ENCODE measurements at places on chromosomes 2 and 18.
A peak's percentile ranks its signal among the peaks of the same experiment; 100 is the strongest.

DNA sequence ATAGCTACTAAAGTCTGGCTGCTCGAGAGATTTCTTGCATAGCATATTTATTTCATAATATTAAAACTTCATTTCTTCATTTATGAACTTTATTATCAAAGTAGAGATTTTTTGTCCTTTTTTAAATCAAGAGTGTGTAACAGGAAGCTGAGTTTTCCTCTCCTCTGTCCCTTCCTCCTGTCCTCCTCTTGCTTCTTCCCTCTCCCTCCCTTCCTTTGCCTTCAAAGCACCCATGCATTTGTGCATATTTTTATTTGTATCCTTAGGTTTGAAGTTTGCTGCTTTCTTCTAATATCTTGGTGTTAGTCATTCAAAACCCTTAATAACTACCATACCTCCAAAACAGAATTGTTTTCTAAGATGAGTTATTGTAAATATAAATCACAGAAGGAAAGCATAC is 174.6 kb downstream of the SNTG2 start:
- no peak for DNase-seq

DNA sequence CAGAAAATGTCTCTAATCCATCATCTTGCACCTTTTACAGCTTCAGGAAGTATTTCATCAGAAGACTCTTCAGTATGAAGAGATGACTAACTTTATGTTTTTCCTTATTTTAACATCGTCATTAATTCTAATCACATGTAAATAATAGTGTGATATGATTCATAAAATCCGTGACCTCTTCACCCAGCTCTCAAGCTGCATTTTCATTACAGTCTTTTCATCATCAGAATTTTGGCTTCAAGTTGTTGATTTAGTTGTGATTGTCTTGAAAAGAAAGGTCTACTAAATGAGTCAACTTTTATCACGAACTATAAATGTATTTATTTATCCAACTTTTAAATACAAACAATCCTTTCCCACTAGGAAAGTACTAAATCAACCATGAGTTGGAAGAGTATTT is 410.3 kb downstream of the LRP1B start:
- no peak for DNase-seq

- DNase-seq, result no peak
These were observed 266.6 kb upstream of the CYP26B1 start for GRCh38 chr2:72414137-72414760.

DNA sequence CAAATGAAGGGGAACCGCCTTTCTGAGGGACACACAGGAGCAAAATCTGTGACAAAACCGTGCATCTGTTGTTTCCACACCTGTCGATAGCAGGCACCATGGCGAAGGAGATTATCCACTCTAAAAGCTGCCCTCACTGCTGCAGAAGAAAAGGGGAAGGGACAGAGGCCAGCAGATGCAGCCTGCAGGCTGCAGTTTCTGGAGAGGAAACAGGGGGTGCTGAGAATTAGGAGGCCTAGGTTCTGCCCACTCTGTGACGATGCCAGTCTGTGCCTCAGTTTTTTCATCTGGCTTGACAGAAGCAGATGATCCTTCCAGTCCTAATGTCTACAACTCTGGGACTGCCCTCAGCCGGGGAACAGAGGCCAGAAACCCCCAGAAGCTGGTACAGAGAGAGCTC is 17.7 kb downstream of the PAX8 start:
- no peak for DNase-seq

DNA sequence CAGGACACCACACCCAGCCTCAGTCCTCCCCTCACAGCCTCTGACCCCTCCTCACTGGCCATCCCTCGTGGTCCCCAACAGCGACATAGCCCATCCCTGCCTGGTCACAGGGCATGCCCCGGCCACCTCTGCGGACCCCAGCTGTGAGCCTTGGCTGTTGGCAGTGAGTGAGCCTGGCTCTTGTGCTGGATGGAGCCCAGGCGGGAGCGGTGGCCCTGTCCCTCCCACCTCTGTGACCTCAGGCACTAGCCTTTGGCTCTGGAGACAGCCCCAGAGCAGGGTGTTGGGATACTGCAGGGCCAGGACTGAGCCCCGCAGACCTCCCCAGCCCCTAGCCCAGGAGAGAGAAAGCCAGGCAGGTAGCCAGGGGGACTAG is 7.9 kb downstream of the DES start:
- no peak for DNase-seq

GRCh38 chr2:151922845-151923666 is 94.8 kb upstream of the ARL5A start:
- no peak for DNase-seq

DNA sequence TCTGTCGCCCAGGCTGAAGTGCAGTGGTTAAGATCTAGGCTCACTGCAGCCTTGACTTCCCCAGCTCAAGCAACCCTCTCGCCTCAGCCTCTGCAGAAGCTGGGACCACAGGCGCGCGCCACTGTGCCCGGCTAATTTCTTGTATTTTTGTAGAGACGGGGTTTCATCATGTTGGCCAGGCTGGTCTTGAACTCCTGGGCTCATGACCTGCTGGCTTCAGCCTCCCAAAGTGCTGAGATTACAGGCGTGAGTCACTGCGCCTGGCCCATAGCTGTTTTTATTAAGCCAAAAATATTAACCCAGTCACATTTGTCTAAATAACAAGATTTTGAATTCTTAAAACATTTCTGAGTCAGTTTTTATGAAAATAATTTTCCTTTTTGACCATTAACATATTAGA is 6.3 kb upstream of the SFT2D3 start:
- DNase-seq, result no peak

DNA sequence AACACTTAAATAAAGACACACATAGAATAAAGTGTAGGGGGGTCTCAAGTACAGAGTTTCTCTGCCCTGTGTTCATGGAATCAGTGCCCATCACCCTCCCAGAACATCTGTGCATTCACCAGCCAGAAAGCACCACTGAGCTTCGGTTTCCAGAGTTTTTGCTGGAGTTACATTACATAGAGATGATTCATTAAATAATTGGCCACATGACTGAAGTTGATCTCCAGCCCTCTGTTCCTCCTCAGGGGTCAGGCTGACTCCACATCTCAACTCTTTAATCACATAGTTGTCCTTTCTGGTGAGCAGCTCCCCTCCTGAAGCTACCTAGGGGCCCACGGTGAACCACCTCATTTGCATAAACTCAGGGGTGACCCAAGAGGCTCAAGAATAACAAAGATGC is 129.8 kb downstream of the METTL4 start:
- no peak for DNase-seq

DNA sequence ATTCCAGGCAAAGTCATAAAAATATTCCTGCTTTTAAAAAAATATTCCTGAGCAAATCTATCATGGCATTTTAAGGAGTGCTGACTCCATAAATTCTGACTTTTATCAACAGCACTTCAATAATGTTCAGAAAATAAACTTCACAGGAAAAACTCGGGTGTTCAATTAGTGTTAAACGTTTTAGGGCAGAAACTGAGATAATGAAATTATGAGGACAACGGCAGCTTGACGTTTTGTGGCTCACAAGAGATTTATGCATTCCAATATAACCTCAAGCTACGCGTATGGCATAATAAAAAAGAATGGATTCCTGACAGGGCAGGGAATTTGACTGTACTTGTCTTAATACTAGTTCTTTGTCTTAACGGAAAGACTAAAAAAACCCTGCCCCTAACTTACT is 133.2 kb downstream of the ICOS start:
- DNase-seq, result no peak

GRCh38 chr2:240561325-240561971 is 1.3 kb downstream of the DUSP28 start:
- no peak for DNase-seq

GRCh38 chr2:235311044-235311443 is 182.8 kb upstream of the AGAP1 start:
- no peak for DNase-seq

GRCh38 chr2:84839851-84840250 is 41.0 kb downstream of the TRABD2A start:
- no peak for DNase-seq

GRCh38 chr2:39587641-39588040 is 78.1 kb upstream of the TMEM178A start:
- DNase-seq, result no peak

- no peak for DNase-seq
These were observed 381.0 kb upstream of the CNTNAP5 start for GRCh38 chr2:123644053-123644452.

DNA sequence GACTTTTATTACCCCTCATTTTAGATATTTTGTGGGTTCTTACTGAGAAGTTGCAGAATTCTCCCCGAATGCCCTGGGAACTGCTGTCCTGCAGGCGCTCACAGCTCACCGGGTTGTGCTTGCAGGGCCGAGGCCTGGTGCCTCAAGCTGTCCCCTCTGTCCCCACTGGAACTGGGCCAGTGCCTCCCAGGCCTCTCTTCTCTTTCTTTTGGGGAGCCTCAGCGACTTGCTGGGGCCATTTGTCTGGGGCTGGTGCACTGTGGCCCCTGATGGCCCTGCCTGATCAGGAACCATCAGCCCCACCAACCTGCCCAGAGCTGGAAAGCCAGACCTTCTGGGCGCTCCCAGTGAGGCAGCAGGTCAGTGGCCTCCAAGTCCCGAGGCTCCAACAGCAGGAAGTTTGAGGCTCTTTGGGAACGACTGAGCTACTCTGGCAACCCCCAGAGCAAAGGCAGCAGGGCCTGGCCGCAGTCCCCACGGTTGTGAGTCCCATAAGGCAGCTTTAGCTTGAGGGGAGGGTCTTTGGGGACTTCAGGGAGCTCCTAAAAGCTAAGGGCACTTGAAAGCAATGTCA is 14.7 kb upstream of the NEU4 start:
- DNase-seq, result no peak

DNA sequence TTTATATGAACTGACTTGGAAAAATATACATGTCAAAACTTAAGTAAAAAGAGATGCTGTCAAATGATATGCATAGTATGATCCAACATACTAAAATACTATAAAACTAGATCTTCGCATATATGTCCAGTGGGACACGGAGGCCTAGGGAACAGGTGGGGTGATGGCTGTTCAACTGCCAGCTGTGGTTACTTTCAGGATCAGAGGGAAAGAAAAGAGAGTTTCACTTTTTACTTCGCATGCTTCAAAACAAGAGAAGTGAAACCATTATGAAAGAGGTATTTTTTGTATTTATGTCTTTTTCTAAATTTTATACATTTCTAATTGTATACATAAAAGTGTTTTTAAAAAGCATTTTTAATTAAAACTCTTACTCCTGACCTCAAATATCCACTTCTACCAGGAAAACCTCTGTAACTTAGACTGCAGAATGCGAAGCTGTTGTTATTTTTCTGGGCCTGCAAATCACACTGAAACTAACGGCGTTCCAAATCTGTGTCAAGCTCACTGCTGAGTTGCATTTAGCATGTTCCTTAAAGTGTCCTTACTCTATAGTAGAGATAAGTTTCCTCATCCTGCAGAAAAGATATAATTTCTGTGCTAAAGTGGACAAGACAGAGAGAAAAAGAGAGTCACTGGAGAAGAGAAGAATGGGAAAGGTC is 97.8 kb upstream of the SLC35G4 start:
- DNase-seq, result peak; percentile 22

DNA sequence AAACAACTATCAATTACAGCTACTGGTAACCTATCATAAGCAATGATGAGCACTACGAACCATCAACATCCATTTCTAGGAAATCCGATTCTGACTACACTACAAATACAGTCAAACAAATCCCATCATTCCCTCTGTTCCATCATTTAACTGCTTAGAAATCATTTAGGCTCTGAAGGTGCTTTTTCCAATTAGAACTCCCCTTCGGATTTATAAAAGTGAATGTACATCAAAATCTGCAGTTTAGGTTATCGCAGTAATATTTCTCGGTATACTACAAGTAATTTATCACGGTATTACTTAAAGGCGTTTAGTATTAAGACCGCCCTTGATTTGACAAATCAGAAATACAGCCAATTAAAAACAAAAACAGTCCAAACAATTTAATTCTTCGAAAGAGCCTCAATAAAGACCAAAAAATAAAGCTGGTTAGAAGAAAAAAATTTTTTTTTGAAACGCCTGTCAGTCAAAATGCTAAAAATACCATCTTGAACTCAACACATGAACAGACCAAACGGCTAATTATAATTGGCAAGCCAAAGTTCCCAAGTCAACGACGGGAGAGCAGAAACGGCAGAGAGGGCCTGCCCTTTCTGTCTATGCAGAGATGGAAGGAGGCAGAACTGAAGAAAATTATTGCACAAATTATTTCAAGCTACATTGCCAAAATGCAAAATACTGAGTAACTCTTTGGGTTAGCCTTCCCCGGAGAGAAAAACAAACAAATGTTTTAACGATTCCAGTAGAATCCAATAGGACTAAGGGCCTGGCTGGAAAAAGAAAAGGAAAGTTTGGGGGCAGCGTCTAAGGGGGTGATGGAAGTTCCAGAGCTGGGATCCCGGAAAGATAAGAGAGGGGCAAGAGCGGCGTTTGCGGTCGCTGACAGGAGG is 1.2 kb downstream of the VPS54 start:
- no peak for DNase-seq

GRCh38 chr2:27664154-27664574 is 475 bp downstream of the SLC4A1AP start:
- peak; percentile 17 for DNase-seq

GRCh38 chr2:8121022-8121825 is 560.6 kb upstream of the ID2 start:
- no peak for DNase-seq

DNA sequence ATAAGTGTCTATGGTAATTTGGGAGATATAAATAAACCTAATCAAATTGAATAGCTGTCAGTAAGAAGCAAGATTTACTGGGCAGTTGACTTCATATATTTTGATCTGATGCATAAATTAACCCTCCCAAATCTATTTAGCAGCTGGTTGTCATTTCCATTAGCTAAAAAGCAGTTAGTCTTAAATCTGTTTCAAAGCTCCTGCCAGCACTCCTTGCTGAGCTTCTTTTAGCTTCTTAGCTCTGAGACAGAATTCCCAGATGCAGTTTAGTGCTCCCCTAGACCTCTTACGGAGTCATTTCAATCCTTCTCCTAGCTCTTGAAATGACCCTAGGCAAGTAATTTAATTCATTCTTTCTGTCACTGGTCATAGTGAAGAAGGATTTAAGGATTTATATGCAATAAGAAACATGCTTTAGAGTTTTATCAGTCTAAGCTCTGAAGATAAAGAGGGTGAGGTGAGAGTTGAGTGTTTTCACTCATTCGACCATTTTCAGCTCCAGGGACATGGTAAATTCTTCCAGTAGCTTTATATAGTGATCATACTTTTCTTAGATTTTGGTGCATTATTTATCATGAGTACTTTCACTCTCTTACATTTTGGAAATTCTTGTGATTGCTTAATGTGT is 98.9 kb downstream of the PHLPP1 start:
- DNase-seq, result no peak

DNA sequence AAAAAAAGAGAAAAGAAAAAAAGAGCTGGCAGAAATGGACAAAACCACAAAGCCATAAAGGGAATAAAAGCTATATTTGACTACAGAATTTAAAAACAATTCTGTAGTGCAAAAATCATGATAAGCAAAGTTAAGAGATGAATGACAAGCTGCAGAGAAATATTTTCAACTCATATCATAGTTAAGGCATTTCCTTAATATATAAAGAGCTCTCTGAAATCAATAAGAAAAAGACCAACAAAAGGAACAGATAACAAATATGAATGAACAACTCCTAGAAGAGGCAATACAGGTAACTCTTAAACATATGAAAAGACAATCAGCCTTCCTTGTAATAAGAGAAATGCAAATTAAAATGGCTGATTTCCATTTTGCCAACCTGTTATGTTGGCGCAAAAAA is 26.2 kb downstream of the OTOF start:
- DNase-seq, result no peak
